T-helper 1 cell (primary cell): ENCODE measurements at places on chromosomes 2 and 18.

- DNase-seq, result no peak
These were observed 15.8 kb downstream of the ASAP2 start for GRCh38 chr2:9222239-9222892.

DNA sequence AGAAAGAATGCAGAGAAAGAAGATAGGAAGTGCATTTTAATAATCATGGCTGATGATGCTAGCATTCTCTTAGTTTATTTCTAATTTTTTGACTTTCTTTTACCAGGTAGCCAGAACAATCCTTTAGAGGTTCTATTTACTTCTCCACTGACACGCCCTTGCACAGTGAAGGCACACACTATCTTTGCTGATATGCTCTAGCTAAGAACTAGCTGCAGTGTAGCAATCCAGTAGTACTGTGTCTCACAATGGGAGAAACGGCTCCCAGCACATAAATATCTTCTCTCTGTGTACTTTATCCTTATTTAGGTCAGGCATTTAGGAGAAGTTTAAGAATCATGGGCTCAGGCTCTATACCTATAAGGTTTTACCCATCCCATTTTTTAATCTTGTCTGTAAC lies 1005.4 kb downstream of the LRP1B start:
- DNase-seq, result no peak

GRCh38 chr2:238895891-238896600 lies 48.2 kb downstream of the TWIST2 start:
- no peak for DNase-seq

DNA sequence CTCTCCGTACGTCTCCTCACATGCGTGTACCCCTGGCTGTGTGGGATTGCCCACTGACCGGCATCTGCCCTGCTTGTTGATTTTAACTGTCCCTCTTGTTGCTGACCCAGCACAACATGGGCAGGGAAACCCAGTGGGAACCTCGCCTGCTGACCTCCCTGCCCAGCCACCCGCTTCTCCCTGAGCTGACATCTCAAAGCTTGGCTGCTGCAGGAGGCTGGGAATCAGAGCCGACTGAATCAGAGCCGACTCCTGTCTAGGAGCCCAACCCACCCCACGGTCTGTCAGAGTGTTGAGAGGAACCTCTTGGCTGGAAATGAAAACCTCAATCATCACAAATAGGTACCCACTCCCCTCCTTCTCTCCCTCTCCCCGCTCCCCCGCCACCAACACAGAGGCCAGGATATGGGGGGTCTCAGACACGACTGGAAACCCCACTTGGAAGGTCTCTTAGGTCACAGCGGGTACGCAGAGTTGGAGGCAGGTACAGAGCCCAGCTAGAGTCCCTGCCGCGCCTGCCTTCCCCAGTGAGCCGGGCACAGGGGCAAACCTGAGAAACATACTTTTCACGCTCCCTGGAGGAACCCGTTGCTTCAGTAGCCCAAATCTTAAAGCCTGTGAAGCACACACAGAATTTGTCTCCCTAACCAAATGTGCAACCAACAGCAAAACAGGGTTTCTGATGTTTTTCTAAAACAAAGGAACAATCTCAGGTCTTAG lies 784 bp downstream of the EDAR start:
- DNase-seq, result no peak

DNA sequence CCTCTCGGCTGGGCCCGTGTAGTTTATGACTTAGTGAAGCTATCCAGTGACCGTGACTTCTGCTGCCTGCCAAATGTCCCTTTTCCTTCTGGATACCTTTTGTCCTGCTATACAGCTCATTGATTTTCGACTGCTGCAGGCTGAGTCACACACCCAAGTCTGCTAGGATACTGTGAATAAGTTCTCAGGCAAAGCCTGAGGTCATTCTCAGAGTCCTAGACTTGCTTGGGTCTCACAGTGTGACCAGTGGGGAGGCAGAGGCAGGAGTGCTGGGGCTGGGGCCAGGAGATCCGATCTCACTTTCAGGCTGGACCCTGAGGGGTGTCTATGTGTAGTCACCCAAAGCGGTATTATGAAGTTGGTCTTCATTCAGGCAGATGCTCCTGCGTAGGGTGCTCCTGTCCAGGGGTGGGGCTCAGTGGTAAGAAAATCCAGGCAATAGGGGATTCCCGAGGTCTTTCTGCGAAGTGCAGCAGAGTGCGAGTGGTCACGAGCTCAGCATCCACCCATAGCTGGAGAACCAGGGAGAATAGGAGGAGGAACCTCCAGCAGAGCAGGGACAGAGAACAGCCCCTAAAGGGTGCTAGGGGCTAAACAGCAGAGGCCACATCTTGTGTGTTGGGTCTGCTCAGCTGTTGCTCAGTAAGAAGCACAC lies 268.6 kb upstream of the NCKAP5 start:
- DNase-seq, result no peak

DNA sequence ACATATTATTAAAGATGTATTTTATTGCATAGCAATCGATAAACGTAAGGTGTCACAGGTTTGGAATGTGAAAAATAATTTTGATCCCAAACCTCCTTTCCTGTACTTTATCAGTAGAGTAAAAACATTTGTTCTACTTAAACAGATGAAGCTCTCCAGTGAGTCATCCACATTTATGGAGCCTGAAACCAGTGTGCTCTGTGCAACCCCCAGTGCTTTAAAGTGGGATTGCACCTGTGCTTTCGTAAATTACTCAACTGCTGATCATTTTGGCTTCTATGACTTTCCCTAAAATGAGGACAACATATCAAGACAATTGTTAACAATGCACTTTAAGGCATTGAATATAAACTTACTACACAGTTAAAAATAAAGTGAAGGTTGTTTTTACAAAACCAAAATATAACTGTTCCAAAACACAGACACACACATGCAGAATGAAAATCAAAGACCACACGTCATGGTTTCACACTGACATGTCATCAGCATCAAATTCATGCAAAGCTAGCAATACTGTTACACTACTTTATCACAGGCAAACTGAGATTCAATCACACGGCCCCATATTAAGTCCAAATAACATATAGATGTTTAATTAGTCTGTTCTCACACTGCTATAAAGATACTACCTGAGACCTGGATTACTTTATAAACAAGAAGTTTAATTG lies 9.7 kb downstream of the TMEM18 start:
- no peak for DNase-seq

- no peak for DNase-seq
These were observed 370.2 kb downstream of the EN1 start for GRCh38 chr2:118477111-118477862.

GRCh38 chr18:35410561-35410960 lies 33.4 kb upstream of the ZNF396 start:
- no peak for DNase-seq
